ENCODE measurements at places on chromosomes 11 and 22.
A peak's percentile ranks its signal among the peaks of the same experiment; 100 is the strongest.

- no peak for DNase-seq
Observed at GRCh38 chr11:9757809-9758636, 94.1 kb downstream of the SWAP70 start.

- no peak for DNase-seq
Observed at GRCh38 chr22:41922328-41922727, 4.3 kb downstream of the TNFRSF13C start.

DNA sequence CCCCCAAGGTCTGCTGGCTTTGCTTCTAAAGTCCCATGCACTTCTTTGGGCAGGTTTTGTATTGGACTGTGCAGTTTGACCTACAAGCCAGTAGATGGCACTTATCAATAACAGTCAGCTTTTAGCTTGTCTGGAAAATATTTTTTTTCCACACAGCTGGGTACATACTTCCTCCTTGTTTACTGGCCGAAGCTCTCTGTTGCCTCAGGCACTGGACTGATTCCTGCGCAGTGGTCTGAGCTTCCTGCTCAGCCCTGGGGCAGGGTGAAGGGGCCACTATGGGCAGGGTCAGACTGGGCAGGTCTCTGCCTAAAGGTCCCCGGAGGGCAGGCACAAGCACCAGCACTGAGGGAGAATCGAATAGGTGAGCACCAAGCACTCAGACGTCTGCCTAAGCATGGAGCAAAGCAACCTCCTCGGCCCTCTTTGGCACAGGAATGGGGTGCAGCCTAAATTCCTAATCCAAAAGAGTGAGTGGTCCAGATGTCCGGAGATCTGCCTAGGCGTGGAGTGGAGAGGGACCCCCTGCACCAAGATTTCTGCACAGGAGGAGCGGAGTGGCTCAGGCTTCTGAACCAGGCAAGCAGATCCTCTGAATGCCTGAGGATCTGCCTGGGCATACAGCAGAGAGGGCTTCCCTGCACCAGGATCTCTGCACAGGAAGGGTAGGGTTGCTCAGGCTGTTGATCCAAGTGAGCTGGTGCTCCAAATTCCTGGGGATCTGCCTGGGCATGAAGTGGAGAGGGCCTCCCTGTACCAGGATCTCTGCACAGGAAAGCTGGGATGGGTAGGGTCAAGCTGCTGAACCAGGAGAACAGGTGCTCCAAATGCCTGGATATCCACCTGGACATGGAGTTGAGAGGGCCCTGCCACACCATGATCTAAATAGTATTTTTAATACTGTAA is 105.9 kb upstream of the C11orf58 start:
- no peak for DNase-seq

DNA sequence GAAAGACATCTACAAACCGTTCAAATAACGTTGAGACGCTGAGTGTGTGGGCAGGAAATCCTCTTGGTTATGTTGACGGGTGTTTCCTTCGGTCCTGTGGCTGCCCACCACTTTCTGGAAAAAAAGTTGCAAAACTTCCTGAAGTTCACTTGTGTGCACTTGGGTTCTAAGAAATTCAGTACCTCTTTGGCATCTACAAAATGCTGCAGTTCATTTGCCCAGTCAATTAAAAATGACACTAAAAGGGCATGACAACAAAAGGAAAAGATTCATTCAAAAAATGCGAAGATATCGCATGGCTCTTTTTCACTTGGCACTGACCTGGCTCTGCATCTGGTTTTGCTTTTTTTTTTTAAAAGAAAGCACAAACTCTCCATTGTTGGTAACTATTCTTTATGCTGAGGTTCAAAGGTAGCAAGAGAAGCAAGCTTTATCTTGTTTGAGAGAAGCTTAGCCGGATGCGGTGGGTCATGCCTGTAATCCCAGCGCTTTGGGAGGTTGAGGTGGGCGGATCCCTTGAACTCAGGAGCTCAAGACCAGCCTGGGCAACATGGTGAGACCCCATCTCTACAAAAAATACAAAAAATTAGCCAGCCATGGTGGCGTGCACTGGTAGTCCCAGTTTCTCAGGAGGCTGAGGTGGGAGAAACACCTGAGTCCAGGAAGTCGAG is 10.6 kb upstream of the XBP1 start:
- DNase-seq = no peak

DNA sequence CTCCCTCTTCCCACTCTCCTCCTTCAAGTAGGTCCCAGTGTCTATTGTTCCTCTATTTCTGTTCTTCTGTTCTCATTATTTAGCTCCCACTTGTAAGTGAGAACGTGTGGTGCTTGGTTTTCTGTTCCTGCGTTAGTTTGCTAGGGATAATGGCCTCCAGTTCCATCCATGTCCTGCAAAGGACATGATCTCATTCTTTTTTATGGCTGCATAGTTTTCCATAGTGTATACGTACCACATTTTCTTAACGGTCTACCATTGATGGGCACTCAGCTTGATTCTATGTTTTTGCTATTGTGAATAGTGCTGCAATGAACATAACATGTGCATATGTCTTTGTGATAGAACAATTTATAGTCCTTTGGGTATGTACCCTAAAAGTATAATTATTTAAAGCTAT is 26.2 kb downstream of the C2CD3 start:
- no peak for DNase-seq

- DNase-seq = no peak
Observed at GRCh38 chr22:46737105-46737975, 712 bp downstream of the CERK start.

GRCh38 chr22:47275605-47276449 is 513.4 kb downstream of the TBC1D22A start:
- DNase-seq = no peak

- DNase-seq = no peak
Observed at GRCh38 chr11:70255477-70256116, 14.9 kb upstream of the PPFIA1 start.

DNA sequence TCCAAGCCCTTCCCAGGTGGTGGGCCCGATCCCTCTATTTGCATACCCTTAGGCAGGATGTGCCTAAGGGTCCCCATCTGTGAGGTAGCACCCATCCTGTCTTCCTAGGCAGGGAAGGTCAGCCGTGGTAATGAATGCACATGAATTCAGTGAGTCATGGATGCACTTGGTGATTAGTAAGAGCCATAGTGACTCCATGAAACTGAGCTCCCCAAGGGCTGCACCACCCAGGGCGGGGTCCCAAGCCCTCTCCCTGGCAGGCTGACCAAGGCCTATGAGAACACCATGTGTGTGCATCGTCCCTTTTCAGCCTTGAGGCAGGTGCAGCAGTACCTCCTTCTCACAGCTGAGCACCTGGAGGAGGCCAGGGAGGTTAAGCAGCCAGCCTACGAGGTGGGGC is 15.6 kb upstream of the SUSD2 start:
- peak; percentile 51 for DNase-seq

GRCh38 chr11:132803436-132803835 is 728.9 kb downstream of the OPCML start:
- DNase-seq = no peak

- no peak for DNase-seq
Observed at GRCh38 chr11:61756452-61757212, 4.2 kb downstream of the MYRF start.

All from epithelial cell of prostate (primary cell).